ENCODE measurements at places on chromosomes 1 and 21.

DNA sequence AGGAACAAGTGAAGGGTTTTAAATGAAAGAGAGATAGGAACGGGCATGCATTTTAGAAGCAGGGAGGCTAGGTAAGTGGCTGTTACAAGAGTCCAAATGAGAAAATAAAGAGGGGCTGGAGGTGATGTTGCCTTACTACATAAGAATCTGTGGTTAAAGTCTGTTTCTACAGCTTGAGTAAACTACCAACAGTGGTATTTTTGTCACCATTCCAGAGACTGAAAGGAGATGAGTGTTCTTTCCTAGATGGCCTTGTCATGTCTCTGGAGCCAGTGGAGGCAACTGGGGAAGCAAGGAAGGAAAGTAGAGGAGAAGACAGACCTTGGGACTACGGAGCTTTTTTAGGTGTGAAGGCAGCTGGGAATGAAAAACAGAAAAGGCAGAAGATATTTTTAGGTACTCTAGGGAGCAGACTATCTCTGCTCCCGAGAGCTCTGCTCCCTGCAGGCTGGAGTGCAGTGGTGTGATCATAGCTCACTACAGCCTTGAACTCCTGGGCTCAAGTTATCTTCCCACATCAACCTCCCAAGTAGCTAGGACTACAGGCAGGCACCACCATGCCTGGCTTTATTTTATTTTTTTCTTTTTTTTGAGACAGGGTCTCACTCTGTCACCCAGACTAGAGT is 12.2 kb downstream of the HDAC1 start:
- no peak for DNase-seq

- DNase-seq, result no peak
Measured at GRCh38 chr1:22847709-22848108, 125.0 kb downstream of the LACTBL1 start.

DNA sequence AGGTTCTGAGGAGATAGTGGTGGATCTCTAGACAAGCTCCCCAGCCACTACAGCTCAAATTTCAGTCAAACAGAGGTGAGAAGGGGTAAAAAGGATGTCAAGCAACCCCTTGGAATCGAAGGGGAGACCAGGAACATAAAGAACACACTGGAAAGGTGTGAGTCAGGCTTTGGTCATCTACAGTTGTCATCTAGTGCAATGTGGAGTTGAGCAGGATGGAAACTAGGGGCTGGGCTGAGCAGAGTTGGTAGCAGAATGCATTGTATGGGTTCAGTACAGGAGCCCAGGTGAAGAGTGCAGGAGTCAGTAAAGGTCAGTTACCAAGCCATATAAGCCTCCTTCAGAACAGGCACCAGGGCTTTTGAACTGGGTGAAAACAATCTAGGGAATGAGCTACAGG is 52.7 kb upstream of the VAV3 start:
- no peak for DNase-seq

DNA sequence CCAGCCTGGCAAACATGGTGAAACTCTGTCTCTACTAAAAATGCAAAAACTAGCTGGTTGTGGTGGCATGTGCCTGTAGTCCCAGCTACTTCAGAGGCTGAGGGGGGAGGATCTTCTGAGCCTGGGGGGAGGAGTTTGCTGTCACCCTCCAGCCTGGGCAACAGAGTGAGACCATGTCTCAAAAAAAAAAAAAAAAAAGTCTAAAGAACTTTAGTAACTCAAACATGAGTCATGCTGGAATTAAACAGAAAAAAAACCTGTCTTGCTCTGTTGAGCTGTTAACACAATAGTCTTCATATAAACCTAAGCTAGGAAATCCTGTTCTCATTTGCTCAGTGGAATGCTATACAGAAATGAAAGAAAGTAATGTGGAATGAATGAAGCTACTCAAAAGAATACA is 16.7 kb upstream of the DISP1 start:
- no peak for DNase-seq

- DNase-seq, result no peak
Measured at GRCh38 chr1:229109320-229109761, 161.6 kb upstream of the RAB4A start.
